C1 segment of cervical spinal cord (tissue), 14 donors: ENCODE measurements at places on chromosomes 4 and X.

DNA sequence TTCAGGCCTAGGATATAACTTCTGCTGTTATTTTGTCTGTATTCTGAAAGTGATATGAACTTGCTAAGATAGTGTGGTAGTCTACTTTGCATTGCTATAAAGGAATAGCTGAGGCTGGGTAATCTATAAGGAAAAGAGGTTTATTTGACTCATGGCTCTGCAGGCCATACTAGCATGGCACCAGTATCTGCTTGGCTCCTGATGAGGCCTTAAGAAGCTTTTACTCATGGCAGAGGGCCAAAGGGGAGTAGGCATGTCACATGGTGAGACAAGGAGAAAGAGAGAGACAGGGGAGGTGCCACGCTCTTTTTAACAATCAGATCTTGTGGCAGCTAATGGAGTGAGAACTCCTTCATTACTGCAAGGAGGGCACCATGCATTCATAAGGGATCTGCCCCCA lies 247.3 kb downstream of the GPAT3 start:
- DNase-seq, result no peak

DNA sequence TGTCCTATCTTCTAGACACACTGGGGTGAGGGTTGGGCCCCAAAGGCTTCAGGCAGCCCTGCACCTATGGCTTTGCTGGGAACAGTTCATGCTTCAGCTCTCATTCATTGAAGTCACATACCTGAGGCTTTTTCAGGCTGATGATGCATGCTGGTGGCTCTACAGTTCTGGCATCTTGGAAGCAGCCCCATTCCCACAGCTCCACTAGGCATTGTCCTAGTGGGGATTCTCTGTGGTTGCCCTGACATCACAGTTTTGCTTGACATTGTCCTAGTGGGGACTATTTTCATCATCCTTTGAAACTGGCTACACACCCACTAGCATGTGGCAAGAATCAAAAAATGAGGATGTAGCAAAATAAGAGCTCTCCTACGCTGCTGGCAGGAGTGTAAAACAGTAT lies 37.7 kb upstream of the C4orf17 start:
- DNase-seq, result no peak

GRCh38 chr4:171203425-171203824 lies 609.8 kb upstream of the GALNTL6 start:
- no peak for DNase-seq

- no peak for DNase-seq
Measured at GRCh38 chr4:143362349-143363046, 25.8 kb downstream of the GAB1 start.

DNA sequence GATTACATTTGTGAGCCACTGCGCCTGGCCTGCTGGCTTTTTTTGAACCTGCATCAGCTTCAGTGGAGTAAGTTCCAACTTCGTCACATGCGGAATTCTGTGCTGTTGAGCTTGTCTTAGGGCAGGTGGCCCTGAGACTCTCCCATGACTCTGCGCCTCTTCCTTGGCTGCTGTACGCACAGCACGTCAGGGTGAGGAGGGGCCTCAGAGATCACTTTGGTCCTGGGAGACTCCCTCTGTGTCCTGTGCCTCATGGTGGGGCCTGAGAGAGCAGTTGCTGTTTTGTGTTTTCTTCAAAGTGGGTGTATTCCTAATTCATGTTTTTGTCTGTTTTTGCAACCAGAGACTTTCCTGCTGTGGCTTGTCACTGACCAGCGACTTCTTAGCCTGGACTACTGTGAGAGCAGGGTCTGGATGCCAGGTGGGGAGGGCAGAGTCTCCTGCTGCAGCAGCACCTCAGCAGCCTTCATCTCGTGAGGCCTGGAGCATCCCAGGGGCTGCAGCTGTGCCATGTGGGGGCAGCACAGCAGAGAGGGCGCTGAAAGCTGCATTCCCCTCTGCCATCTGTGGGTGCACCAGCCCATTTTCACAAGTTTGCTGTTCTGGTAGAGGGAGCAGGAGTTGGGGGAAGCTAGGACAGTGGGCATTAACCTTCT lies 107.8 kb downstream of the TNIP2 start:
- DNase-seq, result no peak

DNA sequence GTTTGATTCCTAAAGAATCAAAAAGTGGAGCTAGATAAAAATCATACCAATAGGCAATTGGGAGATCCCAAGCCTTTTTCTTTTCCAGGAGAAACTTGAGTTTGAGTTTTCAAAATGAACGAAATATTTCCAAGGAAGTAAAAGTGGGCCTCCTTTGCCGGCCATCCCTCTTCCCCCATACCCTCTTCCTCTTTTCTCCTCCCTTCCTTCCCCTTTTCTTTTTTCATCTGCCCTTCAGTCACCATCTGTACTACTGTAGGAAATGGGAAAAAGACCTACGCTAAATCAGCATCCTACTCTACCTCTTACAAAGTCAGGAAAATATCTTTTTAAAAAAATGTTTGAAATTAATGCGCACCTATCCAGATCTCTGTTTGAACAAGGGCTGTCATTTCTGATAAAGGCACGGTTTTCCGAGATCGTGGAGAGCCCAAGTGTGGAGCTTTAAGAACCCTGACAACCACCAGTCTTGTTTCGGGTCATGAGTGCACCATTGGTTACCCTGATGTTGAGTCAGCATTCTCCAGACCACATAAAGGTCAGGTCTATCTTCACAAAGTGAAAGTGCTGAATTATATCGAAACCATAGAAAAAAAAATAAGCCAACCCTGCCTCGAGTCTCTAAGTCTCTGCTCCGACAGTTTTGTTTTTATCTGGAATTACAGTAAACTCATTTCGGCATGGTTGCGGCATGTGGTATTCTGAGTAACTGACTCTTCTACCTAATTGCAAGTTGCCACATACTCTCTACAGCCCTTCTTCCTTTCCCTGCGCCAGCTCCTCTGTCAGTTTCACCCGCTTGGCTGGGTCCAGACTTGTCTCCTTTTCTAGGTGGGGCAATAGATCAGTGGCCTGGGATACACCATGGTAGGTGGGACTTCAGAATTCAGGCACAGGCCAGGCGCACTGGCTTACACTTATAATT lies 140.2 kb upstream of the KLF3 start:
- DNase-seq, result no peak

DNA sequence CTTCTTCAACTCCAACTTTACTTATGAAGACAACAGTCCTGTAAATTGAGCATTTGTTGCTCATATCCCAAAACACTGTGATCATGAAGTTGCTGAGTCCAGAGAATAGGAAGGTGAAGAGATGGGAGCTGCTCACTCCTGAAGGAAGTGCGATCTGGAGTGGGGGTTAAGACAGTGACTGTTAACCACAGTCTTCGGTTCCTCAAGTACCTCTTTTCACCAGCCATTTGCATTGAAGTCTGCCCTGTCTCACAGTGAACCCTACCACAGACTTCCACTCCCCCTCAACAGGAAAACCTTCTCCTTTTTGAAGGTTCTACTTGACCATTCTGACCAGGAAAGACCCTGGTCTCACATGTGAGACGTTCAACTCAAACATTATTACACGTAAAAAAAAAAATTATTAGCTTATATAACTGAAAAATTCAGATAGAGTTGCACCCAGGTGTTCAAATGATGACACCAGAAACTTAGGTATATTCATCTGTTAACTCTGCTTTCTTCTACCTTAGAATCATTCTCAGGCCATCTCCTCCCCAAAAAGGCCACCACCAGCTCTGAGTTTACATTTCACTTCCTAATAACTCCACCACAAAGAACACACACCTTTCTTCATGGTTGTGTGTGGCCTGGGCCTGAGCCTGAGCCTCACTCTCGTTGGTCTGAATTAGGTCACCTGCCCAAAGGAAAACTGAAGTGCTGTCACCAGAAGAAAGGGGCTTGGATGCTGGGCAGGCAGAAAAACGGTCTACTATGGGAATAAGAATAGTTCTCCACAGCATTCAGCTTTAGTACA lies 199.2 kb downstream of the DCTD start:
- DNase-seq, result no peak

- DNase-seq, result no peak
Measured at GRCh38 chrX:97547877-97548578, 664.3 kb downstream of the RPA4 start.

DNA sequence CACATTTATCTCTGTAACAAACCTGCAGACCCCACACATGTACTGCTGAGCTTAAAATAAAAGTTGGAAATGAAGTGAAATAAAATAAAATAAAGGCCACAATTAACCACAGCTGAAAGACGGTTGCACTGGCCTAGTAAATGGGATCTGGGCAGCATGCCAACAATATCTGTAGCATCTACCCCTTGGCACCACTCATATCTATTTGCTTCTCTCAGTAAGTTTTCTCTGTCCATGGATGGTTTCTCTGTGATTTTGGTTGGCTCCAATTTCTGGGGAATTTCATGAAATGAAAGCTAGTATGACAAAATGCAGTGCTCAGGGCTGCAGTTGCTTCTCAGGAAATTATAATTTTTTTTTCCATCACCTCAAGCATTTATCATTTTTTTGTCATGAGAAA lies 172.0 kb upstream of the IL15 start:
- no peak for DNase-seq

DNA sequence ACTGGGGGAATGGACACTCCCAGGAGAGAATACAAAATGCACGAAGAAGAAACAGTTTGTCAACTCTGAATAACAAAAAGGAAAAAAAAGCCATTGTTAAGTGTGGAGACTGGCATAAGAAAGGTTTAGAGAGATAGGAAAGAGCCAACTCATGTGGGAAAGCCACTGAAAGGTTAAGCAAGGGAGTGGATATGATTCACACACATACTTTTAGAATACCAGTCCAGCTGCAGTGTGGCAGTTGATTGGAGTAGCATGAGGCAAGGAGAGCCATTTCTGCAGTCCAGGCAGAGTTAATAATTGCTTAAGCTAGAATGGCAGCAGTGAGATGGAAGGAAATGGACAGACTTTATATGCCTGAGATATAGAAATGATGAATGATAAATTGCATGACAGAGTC lies 36.9 kb upstream of the ADAD1 start:
- no peak for DNase-seq

DNA sequence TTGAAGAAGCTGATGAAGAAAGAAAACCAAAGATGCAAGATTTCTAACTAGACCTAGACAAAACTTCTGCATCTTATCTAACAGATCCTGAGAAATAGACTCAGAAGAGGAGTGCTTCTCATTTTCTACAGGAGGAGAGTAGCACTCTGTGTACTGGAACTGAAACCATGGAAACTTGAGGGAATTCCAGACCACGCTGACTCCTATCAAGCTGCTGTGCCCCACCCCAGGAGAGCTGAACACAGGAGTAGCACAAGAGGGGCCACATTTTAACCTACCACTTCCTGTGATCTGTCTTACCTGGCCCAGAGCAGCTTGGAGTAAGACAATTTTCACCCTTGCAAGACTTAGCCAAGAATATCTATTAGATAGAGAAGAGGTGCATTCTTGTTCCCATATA lies 248.9 kb downstream of the SCFD2 start:
- no peak for DNase-seq

- DNase-seq, result peak; percentile 13
Measured at GRCh38 chrX:103063191-103063845, 653 bp downstream of the BEX1 start.

- no peak for DNase-seq
Measured at GRCh38 chr4:125461676-125462363, 147.1 kb downstream of the FAT4 start.

DNA sequence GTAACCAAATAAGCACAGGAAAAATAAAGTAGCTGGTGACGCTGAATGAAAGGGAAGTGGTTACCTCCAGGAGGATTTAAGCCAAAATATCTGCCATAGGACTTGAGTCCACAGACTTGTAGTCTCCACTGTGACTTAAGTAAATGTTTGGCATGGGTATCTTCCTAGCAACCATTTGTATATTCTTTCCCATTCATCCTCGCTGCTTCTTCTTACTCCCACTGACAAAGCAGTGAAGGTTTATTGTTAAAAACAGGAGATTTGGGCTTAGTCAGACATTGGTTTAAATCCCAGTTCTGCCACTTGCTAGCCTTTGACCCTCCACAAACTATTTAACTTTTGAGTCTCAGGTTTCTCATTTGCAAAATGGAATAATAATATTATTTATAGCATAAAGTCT lies 22.3 kb downstream of the COL4A6 start:
- no peak for DNase-seq

GRCh38 chr4:92776080-92776479 lies 472.3 kb downstream of the GRID2 start:
- DNase-seq, result no peak

GRCh38 chr4:140153419-140153717 lies 616 bp downstream of the MAML3 start:
- no peak for DNase-seq

DNA sequence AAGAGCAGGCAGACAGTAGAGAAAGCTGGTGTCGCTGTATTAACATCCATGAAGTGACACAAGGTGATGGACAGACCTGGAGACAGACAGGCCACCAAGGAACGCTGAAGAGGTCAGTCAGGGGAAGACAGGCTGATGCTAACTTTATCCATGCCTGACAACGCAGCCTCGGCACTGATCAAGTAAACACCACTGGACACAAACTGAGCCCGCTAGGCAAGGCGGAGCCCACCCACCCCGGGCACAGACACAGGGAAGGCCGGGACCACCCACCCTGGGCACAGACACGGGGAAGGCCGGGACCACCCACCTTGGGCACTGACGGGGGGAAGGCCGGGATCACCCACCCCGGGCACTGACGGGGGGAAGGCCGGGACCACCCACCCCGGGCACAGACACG lies 18.8 kb downstream of the PPP2R3B start:
- no peak for DNase-seq

GRCh38 chr4:127000110-127000509 lies 632.6 kb upstream of the INTU start:
- DNase-seq, result no peak

DNA sequence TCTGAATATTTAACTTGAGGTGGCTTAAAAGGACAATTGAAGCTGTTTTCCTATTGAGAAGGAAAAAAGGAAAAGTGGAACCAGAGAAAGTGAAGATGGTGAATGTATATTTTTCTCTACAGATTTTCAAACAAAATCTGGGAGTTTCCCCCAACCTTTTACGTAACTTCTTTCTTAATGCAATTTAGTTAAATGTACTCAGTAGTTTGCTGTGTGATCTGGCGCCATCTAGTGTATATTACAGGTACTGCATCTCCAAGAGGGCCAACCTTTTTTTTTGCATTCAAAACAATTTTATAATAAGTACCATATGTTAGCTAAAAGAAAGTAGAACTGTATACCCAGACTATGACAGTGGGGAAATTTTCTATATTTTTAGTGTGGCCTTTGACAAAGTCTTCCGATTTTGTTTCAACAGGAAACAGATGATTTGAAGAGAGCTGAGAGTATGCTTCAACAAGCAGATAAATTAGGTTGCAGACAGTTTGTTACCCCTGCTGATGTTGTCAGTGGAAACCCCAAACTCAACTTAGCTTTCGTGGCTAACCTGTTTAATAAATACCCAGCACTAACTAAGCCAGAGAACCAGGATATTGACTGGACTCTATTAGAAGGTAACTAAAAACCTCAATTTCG lies 82.0 kb downstream of the PLS3 start:
- DNase-seq, result no peak

DNA sequence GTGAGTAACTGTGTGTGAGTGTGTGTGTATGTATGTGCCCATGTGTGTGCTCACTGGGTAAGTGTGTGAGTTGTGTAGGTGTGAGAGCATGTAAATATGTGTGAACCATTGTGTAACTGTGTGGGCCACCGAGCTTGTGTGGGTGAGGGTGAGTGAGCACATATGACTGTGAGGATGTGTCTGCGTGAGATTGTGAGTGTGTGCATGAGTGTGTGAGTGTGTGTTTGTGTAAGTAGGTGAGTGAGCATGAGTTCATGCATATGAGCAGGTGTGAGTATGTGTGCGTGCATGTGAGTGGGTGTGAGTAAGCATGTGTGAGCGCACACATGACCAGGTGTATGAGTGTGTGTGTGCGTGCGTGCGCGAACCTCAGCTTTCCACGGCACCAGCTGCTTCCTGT lies 1.4 kb upstream of the ATP2B3 start:
- no peak for DNase-seq
